ENCODE measurements at places on chromosomes 1 and 21.

- no peak for DNase-seq
Observed at GRCh38 chr1:11550664-11551283, 71.8 kb downstream of the DISP3 start.

- DNase-seq, result no peak
Observed at GRCh38 chr1:200666309-200666708, 3.4 kb downstream of the DDX59 start.

DNA sequence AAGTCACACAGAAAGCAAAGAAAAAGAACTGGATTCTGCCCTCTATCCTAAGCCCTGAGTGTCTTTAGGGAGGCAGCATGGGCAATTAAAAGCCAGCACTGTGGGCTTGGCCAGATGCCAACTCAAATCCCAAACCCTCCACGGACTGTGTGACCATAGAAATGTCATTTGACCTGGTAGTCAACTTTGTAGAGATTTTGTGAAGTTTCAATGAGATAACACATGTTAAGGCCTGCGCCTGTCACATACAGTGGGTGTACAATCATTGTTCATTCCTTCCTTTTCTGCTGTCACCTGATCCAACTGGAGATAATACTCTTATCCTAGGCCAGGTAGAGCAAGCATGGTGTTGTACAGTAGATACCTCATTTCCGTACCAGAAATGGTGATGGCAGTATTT lies 54.2 kb downstream of the TMEM53 start:
- DNase-seq, result no peak

- no peak for DNase-seq
Observed at GRCh38 chr1:58477390-58477789, 69.1 kb downstream of the OMA1 start.

GRCh38 chr1:218994615-218995014 lies 179.1 kb upstream of the LYPLAL1 start:
- no peak for DNase-seq

DNA sequence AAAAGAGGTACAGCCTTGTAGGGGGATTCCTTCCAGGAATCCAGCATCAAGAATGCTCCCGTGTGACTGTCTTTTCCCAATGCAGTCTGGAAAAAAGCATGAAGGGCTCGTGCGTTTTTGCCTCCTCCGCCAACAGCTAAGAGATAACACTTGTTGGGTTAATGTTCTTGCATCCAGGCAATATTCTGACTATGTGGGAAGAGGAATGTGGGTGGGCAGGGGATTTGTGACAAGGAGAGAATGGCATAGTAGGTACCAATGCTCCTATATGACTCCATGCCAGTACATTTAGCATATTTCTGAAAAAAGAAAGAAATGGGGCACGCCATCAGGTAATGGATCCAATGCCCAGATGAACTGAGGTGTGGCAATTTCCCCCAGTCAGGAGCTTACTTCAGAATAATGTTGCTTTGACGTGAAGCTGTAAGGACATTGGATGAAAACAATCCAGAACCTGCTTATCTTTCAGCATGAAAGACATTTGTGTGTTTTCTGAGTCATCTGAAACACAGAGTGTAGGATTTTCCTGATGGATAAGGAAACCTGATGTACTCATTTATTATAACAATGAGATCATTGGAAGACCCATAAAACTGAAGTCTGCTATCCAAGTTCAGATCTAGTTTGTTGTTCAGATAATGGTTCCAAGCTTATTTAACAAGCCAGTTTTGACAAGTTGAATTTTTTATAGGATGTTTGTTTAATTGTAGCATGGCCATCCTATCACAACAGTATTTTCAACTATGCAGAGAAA lies 105.5 kb downstream of the LYPLAL1 start:
- DNase-seq, result no peak

GRCh38 chr1:3161176-3161840 lies 92.3 kb downstream of the PRDM16 start:
- DNase-seq, result no peak
